ENCODE measurements at places on chromosomes 1 and 21.

GRCh38 chr1:222415441-222415840 is 132.5 kb downstream of the HHIPL2 start:
- DNase-seq: no peak

DNA sequence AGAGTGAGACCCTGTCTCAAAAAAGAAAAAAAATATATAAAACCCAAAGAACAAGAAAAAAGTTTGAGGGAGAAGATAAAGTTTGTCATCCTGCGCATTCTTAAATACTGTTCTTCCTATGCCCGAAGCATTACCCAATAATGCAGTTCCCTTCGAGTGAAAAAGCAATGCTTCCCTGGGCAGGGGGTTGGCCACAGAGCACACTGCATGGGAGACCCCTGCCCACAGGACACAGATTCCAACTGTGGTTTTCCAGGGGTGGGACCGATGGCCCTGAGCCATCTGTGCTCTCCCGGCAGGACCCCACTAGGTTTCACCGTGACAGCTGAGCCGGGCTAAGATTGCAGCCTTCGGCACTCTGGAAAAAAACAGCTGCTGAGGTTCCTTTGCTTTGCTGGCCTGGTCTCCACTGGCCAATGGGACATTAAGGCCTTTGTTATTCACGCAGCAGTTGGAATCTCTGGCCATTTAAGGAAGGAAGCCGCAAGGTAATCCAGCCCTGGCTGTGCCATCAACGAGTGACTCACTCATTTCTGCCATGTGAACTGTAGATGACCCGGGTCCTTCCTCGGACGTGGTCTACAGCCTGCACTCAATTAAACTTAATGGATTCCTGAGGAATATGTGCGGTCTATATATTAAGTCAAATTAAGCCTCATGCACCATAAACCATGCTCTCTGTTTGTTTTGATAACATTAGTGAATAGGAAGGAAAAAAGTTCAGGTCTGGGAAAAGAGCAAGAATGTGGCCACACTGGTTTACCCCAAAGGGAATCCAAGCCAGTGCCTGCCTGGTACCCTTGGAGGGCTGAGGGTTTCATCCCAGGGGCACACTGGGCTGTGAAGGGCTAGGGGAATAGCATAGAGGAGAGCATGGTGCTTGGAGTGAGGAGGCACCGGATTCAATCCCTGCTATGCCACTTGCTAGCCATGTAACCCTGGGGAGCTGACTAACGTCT is 163.2 kb downstream of the ZBTB18 start:
- no peak for DNase-seq

- no peak for DNase-seq
These were observed 88.3 kb downstream of the SCMH1 start for GRCh38 chr1:41153750-41154274.

- DNase-seq: no peak
These were observed 2.7 kb downstream of the PIK3CD start for GRCh38 chr1:9654051-9654833.

- no peak for DNase-seq
These were observed 721 bp downstream of the C1orf54 start for GRCh38 chr1:150273311-150273710.

DNA sequence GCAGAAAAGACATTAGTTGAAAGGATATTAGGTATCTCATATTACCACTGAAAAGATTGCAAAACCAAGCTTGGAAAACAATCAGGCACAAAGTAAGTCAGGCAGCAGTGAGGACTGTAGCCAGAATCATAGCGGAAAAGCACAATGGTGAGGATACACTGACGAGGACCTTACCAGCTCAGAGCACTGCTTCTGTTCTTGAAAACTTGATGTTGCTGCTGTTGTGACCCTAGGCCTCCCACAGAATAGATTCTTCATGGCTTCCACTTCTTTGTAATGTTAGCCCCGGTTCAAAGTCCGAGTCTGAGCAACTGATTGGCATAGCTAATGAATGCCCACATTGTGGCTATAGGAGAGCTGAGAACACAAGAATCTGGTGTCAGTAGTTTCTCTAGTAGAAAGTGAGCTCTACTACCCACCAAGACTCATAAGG is 45.2 kb upstream of the LRRC8C start:
- no peak for DNase-seq

- DNase-seq: no peak
These were observed 29.3 kb downstream of the NUP133 start for GRCh38 chr1:229478852-229479251.

- no peak for DNase-seq
These were observed at the start of gene MAEL for GRCh38 chr1:166988974-166989515. Gene MAEL, plus strand, starts transcription at chr1:166989280. Its CDS starts 73 bp downstream, at chr1:166989353.

DNA sequence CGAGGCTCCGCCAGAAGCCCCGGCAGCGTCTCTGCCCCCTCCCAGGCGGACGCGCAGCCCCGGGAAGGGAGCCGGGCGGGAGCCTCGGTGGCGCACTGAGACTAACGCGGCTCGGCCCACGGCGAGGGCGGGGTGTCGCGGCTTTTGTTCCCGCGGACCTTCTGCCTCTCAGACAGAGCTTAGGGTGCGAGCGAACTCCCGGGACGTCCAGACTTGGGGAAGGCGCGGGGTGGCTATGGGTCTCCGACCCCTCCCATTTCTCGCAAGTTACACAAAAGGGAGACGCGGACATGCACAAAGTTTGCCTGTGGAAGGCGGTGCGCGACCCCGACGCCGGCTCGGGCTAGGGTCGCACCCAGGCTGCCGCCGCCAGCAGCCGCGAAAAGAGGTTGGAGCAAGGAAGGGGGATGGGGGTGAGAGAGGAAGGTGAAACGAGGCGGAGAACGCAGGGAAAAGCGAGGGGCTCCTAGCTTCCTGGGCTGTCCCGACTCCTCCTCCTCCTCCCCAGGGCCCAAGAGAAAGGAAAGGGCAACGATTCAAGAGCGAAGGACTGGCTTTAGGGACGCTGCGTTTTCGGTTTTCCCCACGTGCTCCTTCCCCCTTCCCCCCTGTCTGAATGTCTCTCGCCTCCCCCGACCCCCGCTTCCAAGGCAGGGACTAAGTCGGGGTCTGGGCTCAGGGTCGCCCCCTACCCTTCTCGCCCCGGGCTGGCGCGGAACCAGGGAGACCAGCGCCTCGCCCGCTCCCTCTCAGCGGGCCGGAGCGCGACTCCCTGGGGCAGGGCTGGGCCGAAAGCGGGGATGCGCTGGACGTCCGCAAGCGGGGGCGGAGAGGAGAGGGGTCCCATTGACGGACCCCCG is 729 bp downstream of the APP start:
- no peak for DNase-seq

DNA sequence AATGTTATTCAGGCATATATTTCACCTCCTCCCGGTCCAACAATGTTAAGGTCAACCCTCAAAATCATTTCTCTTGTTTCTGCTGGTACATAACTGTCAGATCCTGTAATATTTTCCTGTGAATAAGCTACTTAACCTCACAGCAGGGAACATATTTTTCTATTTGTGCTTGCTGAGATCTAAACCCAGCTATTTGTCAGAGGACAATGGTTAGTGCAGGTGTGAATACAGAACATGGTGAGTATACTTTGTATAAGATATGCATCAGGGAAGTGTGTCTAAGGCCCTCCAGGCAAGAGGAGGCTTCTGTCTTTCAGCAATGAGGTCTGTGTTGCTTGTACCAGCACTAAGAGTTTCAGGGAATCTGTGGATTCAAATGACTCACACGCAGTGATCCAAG is 970.6 kb downstream of the NCAM2 start:
- no peak for DNase-seq

- DNase-seq: no peak
These were observed 75.5 kb upstream of the VAMP3 start for GRCh38 chr1:7695497-7696117.

- DNase-seq: no peak
These were observed 575.8 kb upstream of the B3GALT2 start for GRCh38 chr1:193762236-193762635.

GRCh38 chr1:219514728-219515127 is 98.2 kb downstream of the ZC3H11B start:
- no peak for DNase-seq

DNA sequence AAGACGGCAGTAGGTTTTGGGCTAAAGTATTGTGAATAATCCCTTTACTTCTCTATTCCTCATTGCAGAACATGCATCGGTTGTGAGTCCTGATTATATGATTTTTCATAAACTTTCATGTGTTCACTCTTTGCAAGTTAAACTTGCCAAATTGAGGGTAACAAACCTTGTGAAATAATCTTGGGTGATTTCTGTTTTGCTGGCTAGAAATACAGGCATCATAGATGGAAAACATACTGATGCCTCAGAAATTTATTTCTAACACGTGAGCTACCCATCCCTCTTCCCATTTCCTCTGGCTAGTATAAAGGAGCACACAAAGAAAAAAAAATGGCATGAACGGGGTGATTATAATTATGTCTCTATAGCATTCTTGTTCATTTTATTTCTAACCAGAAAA is 39.6 kb downstream of the RGS5 start:
- DNase-seq: no peak

DNA sequence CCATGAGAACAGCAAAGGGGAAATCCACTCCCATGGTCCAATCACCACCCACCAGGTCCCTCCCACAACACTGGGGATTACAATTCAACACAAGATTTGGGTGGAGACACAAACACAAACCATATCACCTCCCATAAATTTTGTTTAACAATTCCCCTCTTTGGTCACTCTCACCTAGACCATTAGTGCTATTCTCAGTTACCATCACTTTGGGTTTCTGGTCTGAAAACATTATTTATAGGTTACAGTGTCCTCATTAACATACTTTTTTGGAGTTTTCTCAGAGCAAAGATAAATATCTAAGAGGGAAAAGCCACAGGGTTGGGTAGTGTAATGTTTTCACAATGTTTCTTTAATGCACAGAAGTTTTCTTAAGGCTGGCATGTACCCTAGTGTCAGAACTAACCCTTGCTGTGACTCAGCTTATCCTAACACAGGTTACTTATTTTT is 47.7 kb upstream of the DNAH14 start:
- DNase-seq: no peak

DNA sequence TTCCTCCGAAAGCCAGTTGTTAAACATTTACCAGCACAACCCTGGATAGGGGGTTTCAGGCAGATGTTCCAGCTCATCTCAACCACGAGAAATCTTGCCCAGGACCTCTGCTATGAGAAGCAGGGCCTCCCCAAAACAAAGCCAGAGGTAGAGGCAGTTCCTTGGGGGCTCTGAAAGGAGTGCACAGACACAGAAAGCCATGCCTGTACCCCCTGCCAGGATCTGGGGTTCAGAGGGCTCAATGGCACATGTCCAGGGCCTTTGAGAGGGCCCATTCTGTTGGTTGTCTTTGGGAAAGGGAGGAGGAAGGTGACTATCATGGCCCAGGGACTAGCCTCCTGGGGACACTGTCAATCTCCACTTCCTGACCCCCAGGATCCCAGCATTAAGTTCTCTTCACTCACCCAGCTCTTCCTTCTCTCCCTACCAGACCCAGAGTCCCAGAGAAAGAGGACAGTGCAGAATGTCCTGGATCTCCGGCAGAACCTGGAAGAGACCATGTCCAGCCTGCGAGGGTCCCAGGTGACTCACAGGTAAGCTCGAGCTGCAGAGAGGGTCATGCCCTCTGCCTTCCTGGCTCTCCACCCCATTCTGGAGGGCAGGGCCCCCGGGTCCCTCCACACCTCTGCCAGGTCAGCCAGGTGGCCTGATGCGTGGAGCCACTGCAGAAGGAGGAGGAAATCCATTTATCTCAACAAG is 116.4 kb upstream of the IPO9 start:
- no peak for DNase-seq

GRCh38 chr1:147808025-147808424 is 47.6 kb upstream of the GJA5 start:
- no peak for DNase-seq

DNA sequence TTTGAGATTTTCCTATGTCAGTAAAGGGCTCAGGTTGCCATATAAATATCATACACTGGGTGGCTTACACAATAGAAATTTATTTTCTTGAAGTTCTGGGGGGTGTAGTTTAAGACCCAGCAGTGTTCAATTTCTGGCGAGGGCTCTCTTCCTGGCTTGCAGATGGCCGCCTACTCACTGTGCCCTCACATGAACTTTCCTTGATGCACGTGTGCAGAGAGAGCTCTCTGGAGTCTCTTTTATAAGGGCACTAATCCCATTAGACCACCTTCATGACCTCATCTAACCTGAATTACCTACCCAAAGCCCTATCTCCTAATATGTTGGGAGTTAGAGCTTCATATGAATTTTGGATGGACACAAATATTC is 21.1 kb downstream of the TMEM51 start:
- DNase-seq: no peak

- DNase-seq: no peak
These were observed 3.2 kb upstream of the PRXL2B start for GRCh38 chr1:2583331-2583791.

- no peak for DNase-seq
These were observed 47.7 kb downstream of the COQ8A start for GRCh38 chr1:226987623-226988333.

DNA sequence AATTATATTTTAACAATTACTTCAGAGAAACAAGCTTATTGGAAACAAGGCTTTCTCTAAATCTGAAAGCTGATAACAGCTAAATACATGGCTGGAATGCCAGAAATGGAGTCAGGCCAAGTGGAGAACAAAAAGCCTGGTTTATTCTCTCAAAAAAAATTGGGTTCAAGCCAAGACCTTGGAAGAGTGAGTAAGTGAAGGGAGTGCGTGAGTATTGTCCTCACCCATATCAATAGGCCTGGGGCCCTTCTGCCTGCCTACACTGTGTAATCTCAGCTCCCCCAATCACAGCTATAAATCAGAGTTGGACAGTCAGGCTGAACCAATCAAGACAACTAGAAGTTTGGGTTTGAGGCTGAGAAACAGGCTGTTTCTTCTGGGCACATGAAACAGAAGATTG is 7.4 kb downstream of the KYAT3 start:
- no peak for DNase-seq

DNA sequence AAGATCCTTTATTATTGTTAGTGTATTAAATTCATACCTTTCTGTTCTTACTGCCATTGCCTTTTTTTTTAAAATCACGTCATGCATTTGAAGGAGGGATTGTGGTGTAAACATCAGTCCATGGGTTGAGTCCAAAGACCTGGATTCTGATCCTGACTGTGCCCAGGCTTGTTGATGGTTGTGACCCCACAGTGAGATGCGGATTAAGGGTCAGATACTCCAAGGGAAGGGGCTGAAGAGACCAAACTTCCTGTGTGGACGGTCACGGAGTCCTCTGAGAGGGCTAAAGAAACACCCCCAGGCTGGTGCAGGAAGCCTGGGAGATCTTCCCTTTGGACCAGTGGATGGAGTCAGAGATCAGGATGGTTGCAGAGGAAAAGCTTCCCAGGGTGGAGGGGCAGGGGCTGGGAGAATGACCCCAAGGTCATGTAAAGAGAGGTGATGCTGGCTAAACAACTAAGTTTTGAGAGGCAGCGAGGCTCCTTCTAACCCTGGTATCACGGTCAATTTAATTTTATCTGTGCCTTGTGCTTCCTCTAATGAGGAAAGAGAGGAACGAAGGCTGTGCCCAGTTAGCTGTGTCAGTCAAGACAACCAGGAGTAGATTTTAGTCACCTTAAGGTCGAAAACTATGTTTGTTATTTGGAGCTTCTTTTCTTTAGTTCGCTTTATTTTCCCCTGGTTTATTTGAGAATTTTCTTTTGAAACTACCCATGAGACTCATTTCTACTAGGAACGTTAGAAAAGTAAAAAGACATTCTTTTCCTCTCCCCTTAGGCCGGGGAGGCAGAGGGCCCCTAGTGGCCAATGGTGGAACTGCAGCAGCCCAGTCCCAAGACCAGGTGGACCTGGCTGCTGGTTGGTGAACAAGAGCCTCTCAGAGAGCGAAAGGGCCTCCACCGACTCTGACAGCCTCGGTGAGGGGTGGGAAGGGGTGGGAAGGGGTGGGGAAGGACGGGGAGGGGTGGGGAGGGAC is 8.7 kb upstream of the GPR161 start:
- DNase-seq: peak; percentile 69
